ENCODE measurements at places on chromosomes 16 and 17.

- no peak for DNase-seq
Observed at GRCh38 chr16:71927383-71927782, 32.1 kb downstream of the IST1 start.

- no peak for DNase-seq
Observed at GRCh38 chr16:81815429-81815766, 36.3 kb downstream of the PLCG2 start.

- DNase-seq = no peak
Observed at GRCh38 chr17:6530324-6530920, 25.9 kb downstream of the PITPNM3 start.

DNA sequence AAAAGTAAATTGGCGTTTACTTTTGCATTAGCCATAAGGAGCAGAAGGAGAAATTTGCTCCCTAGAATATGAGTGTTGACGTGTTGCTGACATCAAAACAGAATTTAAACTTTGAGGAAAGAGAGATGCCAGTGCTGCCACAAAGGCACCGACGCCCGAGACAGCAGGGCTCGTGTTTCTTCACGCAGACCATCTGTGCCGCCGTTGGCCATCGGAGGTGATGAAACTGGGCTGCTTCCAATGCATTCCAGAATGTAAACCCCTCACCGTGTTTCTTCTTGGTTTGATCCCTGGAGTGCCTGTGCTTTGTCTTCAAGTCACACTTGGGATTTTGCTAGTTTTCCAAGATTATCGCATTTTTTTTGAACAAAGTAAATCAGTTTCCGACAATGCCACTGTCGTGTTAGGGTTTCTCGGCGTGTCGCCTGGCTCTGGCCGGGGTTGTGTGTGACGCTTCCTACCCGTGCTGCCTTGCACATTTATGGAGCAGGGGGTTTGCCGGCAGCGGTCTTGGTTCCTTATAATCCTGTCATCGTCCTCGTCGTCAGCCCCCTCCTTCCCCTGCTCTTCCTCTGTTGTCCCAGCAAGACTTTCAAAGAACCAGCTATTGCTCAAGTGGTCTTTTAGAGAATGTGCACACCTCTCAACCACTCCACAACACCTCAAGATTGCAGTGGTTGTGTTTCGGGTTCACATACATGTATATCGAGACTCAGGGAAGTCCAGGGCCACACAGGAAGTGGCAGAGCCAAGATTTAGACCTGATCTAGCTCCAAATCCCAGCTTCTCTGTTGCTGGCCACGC lies 103.9 kb downstream of the METRNL start:
- DNase-seq = no peak

DNA sequence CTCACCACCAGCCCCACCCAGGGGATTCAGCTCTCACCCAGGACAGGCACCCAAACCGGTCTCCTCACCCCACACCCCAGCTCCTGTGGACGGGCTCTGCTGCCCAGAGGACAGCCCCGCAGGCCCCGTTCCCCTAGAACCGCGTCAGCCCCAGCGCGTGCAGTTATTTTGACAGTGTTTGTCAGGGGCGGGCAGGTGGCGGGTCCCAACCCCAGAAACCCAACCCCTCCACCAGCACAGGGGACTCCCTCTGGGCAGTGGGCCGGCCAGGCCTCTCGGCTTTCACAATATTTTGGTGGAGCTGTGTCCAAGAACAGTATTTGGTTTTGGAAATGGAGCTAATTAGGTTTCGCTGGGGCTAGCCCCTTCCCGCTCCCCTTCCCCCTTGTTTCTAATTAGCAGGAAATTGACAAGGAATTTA lies 44.8 kb downstream of the BAHCC1 start:
- no peak for DNase-seq

- DNase-seq = no peak
Observed at GRCh38 chr16:68902003-68902968, 59.0 kb downstream of the TANGO6 start.

DNA sequence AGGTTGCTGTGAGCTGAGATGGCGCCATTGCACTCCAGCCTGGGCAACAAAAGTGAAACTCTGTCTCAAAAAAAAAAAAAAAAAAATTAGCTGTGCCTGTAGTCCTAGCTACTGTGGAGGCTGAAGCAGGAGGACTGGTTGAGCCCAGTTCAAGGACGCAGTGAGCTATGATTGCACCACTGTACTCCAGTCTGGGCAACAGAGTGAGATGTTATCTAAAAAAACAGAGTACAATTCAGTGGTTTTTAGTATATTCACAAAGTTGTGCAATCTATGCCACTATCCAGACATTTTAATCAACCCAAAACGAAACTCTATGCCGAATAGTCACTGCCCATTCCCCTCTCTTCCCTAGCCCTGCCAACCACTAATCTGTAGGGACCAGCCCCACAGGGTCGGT lies 25.1 kb downstream of the C16orf54 start:
- no peak for DNase-seq

DNA sequence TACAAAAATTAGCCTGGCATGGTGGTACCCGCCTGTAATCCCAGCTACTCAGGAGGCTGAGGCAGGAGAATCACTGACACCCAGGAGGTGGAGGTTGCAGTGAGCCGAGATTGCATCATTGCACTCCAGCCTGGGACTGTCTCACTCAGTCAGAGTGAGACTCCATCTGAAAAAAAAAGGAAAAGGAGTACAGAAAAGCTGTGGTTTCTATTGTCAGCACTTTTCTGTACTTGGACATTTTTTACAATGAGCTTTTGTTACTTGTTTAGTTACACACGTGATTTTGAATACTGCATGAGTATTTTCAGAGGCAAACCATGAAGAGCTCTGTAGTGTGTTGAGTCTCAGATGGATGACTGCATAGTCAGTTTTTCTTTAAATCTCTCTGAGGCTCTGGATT lies 26.3 kb downstream of the ZC3H18 start:
- no peak for DNase-seq

GRCh38 chr17:58416937-58417299 lies 416 bp downstream of the RNF43 start:
- DNase-seq = no peak

- DNase-seq = no peak
Observed at GRCh38 chr16:8943966-8944759, 19.5 kb downstream of the USP7 start.

- DNase-seq = no peak
Observed at GRCh38 chr16:82363026-82363816, 193.2 kb upstream of the MPHOSPH6 start.

Measured in activated T-helper 1 cell treated with anti-CD3 and anti-CD28 coated beads, Interleukin-2, amount 50 U/mL, for 16 hours (primary cell).